ENCODE measurements at places on chromosomes 2 and 18.

GRCh38 chr2:118667964-118668363, 179.5 kb downstream of the EN1 start:
- H3K4me1 ChIP-seq, result no peaks in the 10 kb centered on the region
- no peak overlapping the region for H3K4me3 ChIP-seq
- H3K36me3 ChIP-seq, result no peaks in the 10 kb centered on the region
- H3K27ac ChIP-seq, result no peak overlapping the region
- no peak for DNase-seq
- no peaks in the 10 kb centered on the region for H3K27me3 ChIP-seq

DNA sequence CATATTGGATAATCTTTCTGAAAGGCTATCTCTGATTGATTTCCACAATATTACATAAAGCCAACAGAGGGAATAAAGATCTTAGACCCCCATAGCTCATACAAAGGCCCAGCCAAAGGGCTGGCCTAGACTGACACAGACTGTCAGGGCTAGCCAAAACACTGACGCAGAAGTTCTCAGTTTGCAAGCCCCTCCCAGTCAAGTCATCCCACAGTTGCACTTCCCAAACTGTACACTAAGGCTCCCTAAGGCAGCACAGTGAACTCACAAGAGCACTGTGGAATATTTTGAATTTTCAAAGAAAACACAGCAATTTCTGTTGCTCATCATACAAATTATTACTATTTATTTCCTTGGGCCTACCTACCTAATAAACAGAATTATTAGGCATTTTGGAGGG, 244.9 kb downstream of the SP3 start:
- no peak overlapping the region for H3K4me3 ChIP-seq
- DNase-seq, result no peak
- no peaks in the 10 kb centered on the region for H3K36me3 ChIP-seq
- H3K27ac ChIP-seq, result no peak overlapping the region
- no peaks in the 10 kb centered on the region for H3K4me1 ChIP-seq

- no peak overlapping the region for H3K4me3 ChIP-seq
- H3K4me1 ChIP-seq, result no peaks in the 10 kb centered on the region
- DNase-seq, result no peak
- H3K27ac ChIP-seq, result no peak overlapping the region
Observed at GRCh38 chr18:36610661-36611060, 218.1 kb downstream of the TPGS2 start.

- H3K4me1 ChIP-seq, result no peaks in the 10 kb centered on the region
- H3K27ac ChIP-seq, result no peak overlapping the region
- no peaks in the 10 kb centered on the region for H3K27me3 ChIP-seq
Observed at GRCh38 chr2:18413676-18414396, 146.6 kb downstream of the RDH14 start.

- DNase-seq, result no peak
- no peaks in the 10 kb centered on the region for H3K27me3 ChIP-seq
- no peak overlapping the region for H3K4me3 ChIP-seq
- no peak overlapping the region for H3K27ac ChIP-seq
Observed at GRCh38 chr2:113219889-113220641, 46.3 kb downstream of the PSD4 start.
